ENCODE measurements at places on chromosomes 12 and 14.

DNA sequence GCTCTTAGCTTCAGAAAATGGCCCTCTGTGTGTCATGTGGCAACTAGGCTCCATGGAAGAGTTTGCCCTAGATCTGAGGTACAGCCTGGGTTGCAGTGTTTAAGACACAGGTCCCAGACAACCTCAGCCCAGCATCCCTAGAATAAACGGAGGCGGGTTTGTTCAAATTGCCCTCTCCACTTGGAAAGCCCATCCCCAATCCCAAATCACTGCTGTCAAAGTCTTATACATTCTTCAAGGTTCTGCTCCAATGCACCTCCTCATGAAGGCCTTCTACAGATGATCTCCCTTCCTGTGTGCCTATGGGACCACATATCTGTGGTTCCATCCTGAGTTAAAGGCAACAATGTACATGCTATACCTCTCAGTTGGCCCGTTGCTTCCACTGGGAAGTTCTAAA lies 289.8 kb downstream of the DPF3 start:
- DNase-seq: no peak

DNA sequence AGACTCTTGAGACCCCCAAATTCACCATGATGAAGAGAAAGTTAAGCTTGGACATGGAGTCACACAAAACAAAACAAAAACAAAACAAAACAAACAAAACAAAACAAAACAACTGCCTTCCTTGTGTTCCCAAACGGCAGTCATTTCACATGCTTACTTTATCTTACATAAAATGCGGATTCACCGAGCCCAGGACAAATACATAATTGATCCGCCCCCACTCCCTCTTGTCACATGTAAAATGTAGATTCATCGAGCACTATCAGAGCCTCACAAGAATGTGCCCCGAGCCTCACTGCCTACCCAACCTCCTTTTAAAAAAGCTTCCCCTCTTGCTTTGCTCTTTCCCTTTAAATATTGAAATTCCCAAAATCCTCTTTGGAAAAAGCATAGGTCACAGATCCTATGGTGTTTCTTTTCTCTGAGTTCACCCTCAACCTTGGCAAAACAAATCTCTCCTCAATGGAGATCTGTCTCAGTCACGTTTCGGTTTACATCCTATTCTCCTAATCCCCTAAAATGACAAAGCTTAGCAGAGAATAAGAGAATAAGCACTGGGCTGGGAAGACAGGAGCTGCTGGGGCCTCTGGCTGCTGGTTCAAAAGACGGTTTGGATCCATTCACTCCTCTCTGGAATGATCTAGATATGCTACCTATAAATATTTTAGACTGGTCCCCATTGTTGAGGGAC lies 83.7 kb downstream of the NINJ2 start:
- DNase-seq: no peak

DNA sequence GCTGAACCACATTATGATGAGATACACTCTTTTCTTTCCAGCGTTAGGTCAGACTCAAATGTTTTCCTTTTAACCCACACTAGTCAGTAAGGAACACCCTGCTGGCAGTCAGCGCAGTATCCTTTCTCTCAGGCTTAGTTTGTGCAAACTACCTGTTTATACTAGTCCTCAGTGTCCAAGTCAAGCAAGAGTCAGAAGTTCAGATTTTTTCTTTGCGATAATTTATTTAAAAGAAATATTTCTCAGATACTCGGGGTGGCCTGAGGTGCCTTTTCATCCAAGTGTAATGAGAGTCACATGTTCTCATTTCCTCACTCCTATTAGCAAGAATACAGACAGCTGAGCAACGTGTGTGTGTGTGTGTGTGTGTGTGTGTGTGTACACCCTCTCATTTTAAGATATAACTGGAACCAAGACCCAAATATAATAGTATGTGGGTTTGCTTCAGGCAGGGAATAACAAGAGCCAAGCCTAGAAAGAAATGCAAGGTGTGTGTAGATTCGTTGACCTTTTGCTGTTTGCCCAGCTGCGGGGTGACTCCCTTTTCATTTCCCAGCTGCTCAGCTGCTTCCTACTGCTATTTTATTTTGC lies 182.7 kb downstream of the KICS2 start:
- peak; percentile 73 for DNase-seq

GRCh38 chr12:5026342-5026938 lies 17.2 kb upstream of the KCNA5 start:
- no peak for DNase-seq

DNA sequence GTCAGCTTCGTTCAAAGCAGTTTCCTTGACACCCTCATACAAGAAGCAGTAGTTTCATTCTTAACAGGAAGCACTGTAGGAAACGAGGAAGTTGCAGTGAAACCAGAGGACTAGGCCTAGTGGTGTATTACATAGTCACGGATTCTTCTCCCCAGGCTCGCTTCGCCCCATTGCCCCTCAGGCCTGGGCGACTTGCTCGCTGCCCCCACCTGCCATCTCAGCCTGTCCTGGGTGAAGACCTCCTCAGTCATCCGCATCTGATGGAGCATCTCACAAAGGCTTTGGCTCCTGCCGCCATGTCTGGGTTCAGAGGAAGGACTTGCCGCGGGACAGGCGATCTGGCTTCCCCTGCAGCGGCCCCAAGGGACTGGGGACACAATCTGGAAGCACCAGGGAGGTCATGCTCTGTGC lies 93.5 kb downstream of the LMNTD1 start:
- DNase-seq: no peak

GRCh38 chr14:22630486-22630885 lies 13.7 kb downstream of the OR6J1 start:
- DNase-seq: no peak

GRCh38 chr12:66087365-66087943 lies 43.1 kb downstream of the LLPH start:
- peak; percentile 11 for DNase-seq

GRCh38 chr12:64681200-64682052 lies 71.1 kb downstream of the RASSF3 start:
- DNase-seq: no peak

- DNase-seq: no peak
Observed at GRCh38 chr12:77847680-77848431, 17.2 kb downstream of the NAV3 start.

GRCh38 chr12:119683413-119683812 lies 15.5 kb downstream of the PRKAB1 start:
- no peak for DNase-seq

DNA sequence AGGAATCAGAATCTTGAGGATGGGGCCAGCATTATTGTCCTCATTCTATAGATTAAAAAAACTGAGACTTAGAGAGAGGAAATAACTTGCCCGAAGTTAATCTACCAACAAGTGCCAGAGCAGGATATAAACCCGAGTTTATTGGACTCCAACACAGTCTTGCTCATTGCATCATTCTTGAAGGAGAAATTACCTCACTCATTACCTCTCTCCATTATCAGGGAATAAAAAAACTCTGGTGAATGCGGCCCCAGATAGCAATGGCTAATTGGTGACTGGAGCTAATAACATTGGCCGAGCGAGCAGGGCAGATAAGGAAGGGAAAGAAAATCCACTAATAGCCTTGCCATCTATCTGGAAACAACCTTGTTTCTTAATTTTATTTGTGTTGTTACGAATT lies 24.7 kb upstream of the TMED10 start:
- DNase-seq: no peak

- DNase-seq: peak; percentile 58
Observed at GRCh38 chr12:79322905-79323304, 367.9 kb downstream of the PAWR start.

DNA sequence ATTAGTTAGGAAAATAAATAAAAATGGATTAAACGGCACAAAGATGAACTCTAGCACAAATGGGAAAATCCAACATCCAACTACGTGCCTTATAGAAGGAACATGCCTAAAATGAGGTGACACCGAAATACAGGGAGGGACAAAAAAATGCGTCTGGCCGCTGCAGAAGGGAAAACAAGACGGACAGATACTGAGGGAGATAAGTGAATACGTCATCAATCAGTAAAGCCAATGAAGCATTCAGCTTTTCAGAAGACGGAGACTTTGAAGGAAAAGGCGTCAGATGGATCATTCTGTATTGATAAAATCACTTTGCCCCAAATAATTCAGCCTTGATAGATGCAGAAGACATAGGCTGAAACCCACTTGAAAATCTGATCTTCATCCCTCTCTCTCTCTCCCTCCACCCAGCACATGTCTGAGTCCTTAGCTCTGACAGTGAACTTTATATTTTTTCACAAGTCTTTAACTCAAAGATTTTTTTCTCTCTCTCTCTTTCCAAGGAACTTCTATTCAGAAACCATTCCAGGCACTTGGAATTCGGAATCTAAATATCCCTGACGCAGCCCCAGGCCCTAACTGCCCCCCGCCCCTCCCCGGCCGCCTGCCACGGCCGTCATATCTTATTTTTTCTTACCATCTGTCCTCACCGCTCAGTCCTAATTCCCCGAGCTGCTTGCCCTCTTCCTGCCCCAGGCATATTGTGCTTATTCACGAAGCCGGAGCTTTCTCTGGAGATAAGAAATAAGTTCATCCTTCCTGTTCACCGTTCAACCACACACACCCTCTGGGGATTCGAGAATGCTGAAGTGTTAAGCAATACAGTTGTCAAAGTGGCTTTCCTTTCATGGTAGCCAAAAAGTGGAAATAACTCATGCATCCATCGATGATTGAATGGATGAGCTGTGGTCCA lies 35.5 kb upstream of the RFLNA start:
- DNase-seq: no peak

DNA sequence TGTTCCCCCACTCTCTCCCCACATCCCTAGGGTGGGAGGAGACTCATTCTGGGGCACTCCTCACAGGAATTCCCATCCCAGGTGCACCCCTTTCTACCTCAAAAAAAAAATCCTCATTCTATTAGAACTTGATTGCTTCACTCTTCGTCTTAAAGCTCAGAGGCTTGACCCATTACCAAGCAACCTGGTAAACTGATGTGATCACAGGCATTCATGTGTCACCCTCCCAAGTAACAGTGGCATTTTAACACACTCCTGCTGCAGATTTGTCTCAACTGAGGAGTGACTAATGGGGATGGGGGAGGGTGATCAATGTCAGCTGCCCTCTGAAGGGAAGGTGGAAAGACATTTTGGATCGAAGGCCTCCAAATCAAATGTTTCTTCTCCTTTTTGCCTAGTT lies 78.1 kb upstream of the PTHLH start:
- DNase-seq: no peak

DNA sequence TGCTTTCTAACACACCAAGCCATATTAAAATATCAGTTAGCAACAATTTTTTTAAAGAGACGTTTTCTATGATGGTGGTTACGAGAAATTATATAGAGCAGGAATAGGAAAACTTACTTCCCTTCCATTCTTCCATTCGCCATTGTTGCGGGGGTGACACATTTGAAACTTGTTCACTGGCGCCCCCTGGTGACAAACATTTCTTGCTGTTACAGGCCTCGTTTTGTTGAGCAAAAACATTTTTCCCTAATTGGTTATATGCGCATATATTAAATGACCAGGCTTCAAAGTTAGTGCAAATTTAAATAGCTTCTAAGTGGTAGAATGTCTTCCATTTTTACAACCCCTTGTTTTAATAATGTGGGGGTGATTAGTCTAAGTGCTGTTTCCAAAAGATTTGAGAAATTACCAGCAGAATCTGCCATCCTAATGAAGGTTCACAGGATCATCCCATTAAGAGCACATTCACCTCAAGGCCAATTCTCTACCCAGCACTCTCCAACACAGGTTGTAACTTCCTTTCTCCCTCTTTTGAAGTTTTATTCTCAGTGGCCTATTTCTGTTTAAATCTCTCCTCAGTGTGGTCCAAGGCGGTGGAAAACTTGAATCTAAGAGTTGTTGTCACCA lies 1124.7 kb downstream of the FLRT2 start:
- DNase-seq: peak; percentile 42

- DNase-seq: no peak
Observed at GRCh38 chr12:106073179-106073578, 65.6 kb downstream of the NUAK1 start.

- DNase-seq: no peak
Observed at GRCh38 chr12:72692338-72692737, 420.2 kb downstream of the TRHDE start.

DNA sequence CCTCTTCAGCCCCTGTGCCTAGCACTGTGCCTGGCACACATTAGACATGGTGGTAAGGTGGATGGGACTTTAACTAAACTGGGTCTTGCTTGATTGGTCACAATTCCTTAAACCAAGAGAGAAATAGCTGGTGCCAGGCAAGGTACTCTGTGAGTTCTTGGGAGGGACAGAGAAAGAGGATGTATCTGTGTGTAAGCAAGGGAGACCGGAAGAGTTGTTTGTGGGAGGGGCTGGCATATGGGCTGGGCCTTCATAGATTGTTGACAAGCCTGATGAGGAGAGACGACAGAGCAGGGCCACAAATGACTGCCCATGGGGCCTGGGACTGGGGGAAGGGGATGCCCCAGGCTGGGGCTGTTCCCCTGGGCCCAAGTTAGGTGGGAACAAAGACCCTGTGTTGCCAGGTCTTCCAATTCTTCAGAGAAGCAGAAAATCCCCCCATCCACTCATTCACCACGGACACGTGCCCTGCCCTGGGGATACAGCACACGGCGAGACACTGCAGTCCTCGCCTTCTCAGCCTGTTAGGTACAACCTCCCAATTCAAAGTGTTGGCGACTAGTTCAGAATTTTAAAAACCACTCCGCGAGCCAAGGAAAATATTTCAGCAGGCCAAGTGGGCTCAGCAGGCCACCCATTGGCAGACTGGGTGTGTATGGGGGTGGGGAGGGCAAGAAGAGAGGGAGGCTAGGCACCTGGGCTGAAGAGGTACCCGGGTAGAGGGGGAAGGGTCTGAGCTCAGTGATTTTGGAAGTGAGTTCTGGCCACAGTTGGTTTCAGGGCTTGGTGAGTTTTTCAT lies 11.4 kb upstream of the CYP46A1 start:
- no peak for DNase-seq

GRCh38 chr14:55756557-55756956 lies 176.6 kb downstream of the KTN1 start:
- DNase-seq: no peak

GRCh38 chr12:67667276-67668073 lies 18.9 kb downstream of the DYRK2 start:
- DNase-seq: no peak

DNA sequence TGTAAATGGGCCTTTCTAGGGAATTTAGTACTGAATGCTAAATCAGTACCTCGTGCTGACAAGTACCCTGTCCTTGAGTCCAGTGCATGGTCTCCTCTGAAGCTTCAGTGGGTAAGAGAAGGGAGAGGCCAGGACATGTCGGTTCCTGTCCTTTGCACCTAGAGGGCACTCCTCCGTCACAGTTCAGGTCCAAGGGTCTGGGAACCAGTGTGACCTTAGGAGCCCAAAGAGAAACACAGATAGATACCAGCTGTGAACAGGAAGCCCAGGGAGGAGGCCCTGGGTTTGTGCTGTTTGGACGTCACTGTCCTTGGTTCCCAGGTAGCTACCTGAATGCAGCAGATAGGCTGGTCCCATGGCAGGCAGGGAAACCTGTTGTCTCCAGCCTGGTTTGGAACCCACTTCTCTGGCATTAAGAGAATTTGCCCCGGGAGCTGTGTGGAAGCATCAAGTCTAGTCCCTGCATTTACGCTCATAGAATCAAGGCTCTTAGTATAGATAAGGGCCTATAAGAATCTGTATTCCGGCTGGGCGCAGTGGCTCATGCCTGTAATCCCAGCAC lies 3.9 kb upstream of the FGF23 start:
- no peak for DNase-seq

GRCh38 chr14:101853455-101854018 lies 92.0 kb downstream of the PPP2R5C start:
- DNase-seq: no peak

- no peak for DNase-seq
Observed at GRCh38 chr12:27552886-27553560, 29.0 kb downstream of the PPFIBP1 start.

Data from NCI-H2227 treated with DMSO at 0.1 percent for 48 hours (cell line).